ENCODE measurements at places on chromosomes 6 and 20.

GRCh38 chr6:44275271-44275748 lies 5.1 kb downstream of the TMEM151B start:
- DNase-seq = no peak

DNA sequence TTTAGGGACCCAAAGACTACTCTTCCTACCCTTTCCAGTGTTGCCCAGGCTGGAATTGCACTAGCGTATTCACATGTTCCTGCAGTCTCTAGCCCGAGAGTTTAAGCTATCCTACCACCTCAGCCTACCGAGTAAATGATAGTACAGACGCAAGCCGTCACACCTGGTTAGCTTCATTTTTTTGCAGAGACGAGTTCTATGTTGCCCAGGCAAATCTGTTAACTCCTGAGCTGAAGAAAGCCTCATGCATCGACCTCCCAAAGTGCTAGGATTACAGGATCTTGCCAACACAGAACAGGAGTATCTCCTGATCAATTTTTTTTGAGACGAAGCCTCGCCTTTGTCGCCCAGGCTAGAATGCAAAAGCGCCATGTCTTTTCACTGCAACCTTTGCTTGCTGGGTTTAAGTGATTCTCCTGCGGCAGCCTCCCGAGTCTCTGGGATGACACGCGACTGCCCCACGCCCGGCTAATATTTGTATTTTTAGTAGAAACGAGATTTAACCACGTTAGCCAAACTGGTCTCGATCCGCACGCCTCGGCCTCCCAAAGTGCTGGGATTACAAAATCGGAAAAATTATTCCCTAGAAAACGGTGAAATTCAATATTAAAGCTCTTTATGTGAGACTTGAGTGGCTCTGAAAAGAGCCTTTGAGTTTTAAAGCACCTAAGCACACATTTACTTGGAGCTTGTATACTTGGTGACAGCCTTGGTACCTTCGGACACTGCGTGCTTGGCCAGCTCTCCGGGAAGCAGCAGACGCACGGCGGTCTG lies 128.5 kb downstream of the HFE start:
- no peak for DNase-seq

- DNase-seq = no peak
Measured at GRCh38 chr20:23298155-23298554, 52.4 kb upstream of the NXT1 start.

DNA sequence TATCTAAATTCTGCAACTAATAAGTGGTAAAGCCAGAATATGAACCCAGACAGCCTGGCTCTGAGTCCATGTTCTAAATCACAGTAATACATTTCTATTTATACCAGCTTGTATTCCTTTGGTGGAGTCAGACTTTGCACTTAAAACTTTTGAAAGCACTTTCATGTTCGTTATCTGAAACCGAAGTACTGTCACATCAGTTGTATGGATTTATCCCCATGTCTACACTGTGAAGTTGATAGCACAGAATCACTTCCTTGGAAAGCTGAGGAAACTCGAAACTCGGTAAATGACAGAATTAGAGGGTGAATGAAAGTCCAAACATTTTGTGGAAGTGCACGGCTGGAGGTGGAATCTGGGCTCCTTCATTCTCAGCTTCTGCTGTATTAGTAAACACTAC lies 28.3 kb upstream of the CTAGE9 start:
- no peak for DNase-seq

GRCh38 chr6:5498579-5498899 lies 237.2 kb downstream of the FARS2 start:
- DNase-seq = no peak

DNA sequence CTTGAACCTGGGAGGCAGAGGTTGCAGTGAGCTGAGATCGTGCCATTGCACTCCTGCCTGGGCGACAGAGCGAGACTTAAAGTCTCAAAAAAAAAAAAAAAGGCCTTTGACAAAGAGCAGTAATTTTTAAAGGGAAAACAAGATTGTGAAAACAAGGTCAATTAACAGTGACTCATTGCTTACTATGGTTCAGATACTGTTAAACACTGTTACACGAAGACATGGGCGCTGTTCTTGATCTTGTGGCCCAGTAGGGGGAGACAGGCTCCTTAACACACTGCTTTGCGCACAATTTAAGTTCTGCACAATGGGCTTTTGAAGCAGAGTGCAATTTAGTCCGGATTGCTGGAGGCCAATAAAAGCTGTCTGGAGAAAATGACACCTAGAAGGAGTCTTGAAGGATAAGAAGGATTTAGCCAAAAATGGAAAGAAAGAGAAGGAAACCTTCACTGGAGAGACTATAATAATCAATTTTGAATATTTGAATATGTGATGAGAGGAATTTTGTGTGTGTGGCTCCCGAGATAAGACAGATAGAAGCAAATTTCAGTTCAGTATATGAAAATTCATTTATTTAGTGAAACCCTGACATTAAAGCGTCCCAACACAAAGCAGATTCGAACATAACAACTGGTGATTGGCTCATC lies 6.0 kb upstream of the LATS1 start:
- peak; percentile 14 for DNase-seq

DNA sequence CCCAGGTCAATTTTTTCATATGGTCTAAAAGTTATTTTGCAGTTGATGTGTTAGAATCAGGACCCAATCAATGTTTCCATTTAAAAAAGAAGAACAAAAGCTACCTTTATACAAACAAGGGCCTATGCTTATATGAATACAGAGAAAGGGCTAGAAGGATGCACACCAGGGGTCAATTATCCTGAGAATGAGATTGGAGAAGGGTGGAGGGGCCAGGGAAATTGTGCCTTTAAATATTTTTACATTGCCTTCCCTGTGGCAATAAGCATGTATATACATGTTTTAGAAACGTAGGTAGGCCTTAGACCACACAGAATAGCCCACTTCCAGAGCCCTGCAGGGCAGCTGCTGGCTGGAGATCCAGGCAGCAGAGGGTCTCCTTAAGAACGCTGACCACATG lies 12.7 kb downstream of the EXOC2 start:
- no peak for DNase-seq

DNA sequence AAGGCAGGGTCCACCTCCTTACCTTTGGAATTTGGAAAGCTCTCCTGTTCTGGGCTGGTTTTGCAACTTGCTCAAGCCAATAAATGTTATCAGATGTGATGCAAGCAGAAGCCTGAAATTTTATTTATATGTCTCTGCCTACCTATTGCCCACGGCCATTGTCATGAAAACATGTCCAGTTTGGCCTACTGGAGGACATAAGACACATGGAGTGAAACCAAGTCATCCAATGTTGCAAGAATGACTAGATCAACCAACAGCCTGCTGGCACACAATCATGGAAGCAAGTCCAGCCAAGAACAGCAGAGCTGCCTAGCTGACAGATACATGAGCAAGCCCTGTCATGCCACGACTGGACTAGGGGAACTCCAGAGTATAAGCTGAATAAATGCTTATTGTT lies 56.7 kb upstream of the IRAK1BP1 start:
- DNase-seq = no peak

DNA sequence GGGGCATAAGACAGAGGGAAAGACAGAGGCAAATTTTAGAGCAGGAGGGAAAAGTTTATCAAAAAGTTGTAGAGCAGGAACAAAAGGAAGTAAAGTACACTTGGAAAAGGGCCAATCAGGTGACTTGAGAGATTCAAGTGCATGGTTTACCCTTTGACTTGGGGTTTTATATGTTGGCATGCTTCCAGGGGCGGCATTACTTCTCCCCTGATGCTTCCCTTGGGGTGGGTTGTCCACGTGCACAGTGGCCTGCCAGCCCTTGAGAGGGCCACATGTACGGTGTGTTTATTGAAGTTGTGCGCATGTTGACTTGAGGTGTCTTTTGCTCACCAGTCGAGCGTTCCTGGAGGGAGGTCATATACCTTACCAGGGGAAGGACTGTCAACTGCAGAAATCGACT lies 259.5 kb upstream of the JARID2 start:
- DNase-seq = no peak

- DNase-seq = no peak
Measured at GRCh38 chr6:160505970-160506369, 157.8 kb downstream of the SLC22A3 start.

DNA sequence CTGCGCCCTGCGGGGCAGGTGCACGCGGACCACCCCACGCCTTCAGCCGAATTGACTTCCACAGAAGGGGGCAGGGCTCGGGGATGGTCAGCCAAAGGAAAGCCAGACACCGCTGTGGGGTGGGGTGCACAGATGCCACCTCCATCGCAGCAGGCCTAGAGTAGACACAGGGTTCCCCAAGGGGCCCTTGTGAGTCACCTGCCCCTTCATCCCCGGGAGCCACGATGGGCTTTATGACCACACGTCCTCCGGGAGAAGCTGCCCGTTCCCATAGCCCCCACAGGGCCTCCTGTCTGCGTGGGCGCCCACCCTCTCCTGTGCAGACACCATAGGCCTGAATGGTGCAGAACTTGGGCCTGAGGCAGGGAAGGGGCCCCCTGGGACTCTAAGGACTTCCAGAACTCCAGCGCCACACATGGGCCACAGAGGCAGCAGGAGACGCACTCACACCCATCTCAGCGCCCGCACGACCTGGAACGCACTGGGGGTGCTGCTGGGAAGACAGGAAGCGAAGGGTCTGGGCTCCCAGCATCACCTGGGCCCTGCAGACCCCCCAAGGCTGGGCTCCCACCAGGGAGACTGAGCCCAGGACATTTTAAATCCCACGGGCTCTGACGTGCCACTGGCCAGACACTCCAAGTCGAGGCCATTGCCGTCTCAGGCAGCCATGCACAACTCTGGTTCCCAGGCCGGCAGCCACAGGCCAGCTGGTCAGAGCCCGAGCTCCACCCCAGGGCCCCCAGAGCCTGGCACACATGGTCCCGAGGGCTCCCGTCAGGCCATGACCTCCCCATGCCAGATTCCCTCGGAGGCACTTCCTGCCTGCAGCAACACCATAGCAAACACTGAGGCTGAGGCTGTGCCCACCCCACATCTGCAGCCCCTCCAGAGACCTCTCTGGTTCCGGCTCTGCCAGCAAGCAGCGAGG lies 134.2 kb downstream of the DLL1 start:
- no peak for DNase-seq

DNA sequence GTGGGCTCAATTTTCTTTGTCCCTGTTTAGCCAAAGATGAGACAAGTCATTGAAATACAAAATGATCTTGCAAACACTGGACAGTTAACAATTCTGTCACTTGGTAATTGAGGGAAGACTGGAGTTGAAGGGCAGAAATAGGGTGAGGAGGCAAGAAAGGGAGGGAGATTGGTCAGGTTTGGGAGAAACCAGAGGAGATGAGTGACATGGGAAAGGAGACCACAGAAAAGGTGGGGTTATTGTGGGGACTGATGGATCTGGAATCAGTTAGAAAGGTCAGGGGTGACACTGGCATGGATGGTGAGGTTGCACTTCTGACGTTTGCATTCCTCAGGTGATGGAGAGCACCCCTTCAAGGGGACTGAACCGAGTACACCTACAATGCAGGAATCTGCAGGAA lies 693 bp downstream of the GTF2H4 start:
- DNase-seq = no peak

- no peak for DNase-seq
Measured at GRCh38 chr6:26307850-26308249, 57.1 kb upstream of the BTN3A2 start.

- DNase-seq = no peak
Measured at GRCh38 chr20:25226433-25227316, 21.2 kb upstream of the PYGB start.

- no peak for DNase-seq
Measured at GRCh38 chr20:11234608-11235007, 560.8 kb upstream of the JAG1 start.

Measured in activated CD4-positive, alpha-beta T cell treated with anti-CD3 and anti-CD28 coated beads for 1 hour (primary cell).